ENCODE measurements at places on chromosomes 2 and 18.

- no peak for DNase-seq
These were observed 274.5 kb downstream of the SLC8A1 start for GRCh38 chr2:40177366-40177765.

GRCh38 chr2:36287363-36288275, 68.0 kb upstream of the CRIM1 start:
- DNase-seq, result no peak

DNA sequence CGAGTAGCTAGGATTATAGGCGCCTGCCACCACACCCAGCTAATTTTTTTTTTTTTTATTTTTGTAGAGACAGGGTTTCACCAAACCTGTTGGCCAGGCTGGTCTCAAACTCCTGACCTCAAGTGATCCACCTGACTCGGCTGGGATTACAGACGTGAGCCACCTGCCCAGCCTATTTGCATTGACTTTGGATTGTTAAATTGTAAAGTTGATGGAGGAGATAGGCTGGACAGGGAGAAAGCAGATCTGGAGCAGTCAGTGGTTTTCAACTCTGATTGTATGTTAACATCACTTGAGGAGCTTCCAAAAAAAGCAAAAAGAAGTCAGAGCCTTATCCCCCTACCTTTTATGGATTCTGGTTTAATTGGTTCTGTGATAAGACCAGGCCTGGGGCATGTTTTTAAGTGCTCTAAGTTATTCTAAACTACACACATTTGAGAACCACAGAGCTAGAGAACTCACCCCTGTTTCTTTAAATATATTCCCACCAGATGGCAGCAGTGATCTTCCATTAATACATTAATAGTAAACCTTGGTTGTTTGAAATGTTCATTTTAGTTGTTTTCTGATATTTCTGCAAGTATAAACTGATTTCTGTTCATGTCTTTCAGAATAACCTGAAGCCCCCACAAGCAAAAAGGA, 7.5 kb downstream of the C2orf49 start:
- no peak for DNase-seq

- DNase-seq, result no peak
These were observed 47.5 kb downstream of the EMILIN2 start for GRCh38 chr18:2894131-2894840.

DNA sequence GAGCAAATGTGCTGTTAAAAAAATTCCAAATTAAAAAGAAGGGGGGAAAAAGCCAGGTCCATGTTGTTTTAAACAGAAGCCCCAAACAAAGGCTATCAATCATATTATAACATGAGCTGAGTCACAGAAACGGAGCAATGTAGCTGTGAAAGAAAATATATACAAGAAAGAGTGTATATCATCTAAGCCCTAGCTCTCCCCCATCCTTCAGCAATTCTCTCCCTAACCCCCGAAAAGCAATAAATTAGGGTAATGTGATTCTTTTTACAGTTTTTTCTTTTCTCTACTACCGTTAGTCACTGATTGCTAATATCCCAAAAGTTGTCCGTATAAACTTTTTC, 25.3 kb downstream of the FEZ2 start:
- no peak for DNase-seq

- no peak for DNase-seq
These were observed 931.7 kb upstream of the CELF4 start for GRCh38 chr18:38497266-38497665.

- DNase-seq, result no peak
These were observed 217.7 kb upstream of the SMAD7 start for GRCh38 chr18:49168281-49168985.

- DNase-seq, result no peak
These were observed 20.2 kb downstream of the INPP4A start for GRCh38 chr2:98464772-98465310.

DNA sequence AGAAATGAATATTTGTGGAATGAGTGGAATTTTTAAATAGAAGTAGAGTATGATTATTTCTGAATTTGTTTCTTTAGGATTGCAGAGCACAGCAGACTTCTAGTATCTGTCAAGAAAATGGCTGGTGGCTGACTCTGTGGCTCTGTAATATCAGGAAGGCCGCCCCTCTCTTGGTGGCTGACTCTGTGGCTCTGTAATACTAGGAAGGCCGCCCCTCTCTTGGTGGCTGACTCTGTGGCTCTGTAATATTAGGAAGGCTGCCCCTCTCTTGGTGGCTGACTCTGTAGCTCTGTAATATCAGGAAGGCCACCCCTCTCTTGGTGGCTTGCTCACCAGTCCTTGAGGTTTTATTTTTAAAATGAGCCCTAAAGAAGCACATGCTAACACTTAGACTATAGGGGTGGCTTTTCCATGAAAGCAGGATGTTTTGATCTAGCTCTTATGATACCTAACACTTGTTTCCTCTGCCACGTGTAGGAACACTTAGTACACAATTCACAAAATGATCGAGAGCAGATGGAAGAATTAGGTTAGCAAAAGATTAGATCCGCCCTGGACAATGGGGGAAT, 85.1 kb upstream of the TTC39C start:
- no peak for DNase-seq

- no peak for DNase-seq
These were observed 208.2 kb upstream of the REV1 start for GRCh38 chr2:99697811-99698568.

DNA sequence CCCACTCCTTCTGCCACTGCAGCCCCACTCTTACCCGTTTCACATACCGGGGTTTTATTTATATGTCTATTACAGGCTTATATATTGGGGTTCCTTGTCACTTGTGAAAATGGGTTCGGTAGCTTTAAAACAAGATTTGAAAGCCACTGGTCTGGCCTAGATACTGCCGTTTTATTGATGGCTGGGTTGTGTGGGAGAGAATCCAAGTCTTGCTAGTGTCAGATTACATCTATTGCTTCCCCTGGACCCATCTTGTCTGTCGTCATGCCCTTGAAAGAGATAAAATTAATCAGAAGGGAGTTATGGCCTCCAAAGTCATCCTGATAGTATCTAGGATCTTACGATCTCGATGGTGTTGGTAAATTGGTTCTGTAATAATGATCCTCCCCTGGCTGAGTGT, 79.4 kb downstream of the EIPR1 start:
- no peak for DNase-seq

DNA sequence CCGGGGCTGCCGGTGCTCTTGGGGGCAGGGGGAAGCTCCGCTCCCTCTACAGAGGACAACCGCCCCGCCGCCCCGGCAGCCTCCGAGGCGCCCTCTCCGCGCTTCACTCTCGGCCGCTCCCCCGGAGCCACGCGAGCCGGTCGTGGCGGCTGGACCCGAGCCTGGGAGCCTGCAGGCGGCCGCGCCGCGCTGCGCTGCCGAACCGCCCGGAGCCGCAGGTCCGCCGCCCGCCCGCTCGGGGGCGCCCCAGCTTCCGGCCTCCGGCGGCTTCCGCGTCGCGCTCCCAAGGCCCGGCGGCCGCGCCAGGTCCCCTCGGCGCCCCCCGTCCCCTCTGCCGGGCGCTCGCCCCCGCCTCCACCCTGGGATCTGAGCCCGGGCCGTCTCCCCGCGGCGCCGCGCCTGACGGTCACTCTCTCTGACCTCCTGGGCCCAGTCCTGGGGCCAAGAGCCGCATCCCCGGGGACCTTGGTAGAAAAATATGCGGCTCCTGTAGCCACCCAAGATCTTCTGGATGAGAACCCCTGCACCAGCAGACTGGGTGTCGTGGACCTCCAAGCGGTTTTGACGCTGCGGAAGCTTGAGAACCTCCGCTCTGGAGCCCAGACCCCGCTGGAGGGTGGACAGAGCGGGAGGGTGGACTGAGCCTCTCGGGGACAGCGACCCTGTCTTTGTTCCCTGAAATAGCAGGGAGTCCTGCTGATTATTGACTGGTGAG, 44.3 kb downstream of the SERTAD2 start:
- DNase-seq, result peak; percentile 35

DNA sequence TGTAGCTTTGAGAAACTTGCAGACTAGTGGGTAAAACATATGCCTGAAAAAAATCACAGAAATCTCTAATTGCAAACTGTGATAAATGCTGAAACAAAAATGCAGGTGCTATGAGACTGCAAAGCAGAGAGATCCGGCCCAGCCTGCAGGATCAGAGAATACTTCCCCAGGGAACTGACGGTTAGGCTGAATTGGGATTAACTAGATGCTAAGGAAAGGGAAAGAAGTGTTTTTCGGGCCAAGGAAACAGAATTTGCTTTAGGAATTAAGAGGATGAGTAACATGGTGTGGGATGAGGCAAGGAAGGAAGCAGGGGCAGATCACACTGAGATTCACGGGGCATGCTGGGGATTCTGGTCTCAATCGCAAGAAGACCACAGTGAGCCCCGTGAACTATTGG, 71.5 kb downstream of the OSBPL6 start:
- DNase-seq, result no peak

DNA sequence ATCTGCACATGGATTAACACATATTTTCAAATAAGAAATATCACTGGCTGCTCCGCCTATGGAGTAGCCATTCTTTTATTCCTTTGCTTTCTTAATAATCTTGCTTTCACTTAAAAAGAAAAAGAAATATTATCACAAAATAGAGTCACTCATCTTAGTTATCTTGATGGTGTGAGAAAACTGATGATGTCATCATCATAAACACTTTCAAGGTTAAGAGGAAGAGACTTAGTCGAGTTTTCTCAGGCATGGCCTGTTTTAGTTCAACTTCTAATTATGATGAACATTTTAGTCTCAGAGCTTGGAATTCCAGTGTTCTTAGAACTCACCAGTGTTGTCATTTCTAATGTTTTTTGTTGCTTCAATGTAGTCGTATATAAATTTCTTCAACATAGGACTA, 506.1 kb downstream of the PTPRM start:
- DNase-seq, result no peak

DNA sequence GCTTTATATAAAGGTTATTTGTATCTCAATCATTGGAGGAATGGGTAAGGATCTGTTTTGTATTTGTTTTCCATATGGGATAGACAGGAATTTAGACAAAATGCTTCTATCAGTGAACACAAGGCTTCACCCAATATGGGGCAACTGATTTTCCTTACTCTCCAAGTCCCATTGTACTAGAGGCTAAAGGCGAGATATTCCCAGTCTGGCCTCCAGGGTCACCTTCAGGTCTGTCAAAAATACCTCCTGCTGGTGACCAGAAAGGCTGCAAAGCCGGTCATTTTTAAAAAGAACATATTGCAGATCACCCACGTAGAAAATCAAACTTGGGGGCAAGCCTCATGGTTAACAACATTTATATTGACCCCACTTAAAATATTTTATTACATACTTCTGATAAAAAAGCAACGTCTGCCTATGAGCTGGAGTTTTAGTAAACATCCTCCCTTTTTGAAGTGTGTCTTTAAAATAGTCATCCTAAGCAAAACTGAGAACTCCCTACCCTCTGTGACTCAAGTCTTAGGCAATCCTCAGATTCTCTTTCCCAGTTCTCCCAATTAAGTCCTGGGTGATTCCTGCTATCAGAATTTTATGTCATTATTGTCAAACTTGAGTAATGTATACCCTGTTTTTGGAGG, 276.6 kb downstream of the MREG start:
- no peak for DNase-seq

- no peak for DNase-seq
These were observed 27.7 kb upstream of the IER3IP1 start for GRCh38 chr18:47203626-47204464.

DNA sequence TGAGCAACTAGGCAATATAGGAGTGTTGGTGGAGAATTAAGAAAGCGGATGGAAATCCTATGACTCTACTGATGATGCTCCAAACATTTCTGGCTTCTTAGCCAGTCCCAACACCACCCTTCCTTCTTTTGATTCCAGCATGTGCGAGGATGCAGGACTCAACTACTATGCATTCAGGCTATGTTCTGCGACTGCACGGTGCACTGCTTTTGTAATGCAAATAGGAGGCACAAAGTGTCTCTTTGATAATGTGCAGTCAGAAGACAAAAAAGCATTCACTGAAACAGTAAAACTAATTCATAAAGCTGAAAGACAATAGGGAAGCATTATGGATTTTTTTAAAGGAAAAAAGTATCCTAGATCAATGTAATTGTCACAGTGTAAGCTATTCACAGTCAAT, 106.7 kb downstream of the MEIS1 start:
- DNase-seq, result no peak

GRCh38 chr2:226220511-226220910, 579.1 kb downstream of the IRS1 start:
- no peak for DNase-seq

GRCh38 chr2:197265924-197266323, 44.7 kb downstream of the ANKRD44 start:
- no peak for DNase-seq

DNA sequence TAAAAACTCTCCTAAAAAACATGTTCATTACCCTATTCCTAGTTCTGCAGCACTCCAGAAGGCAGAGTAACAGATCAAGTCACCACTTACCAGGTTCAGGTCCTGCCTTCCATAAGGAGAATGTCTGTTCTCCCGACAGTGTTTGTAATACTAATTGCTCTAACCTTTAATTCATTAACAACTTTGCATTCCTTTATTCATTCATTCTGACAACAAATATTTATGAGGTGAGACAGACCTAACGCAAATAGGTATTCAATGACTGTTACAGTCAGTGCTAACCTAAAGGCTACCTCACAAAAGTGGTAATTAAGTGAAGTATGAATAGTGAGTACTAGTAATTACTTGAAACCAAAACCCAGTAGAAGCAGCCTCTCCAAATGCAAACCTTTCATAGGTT, 224.0 kb downstream of the AFF3 start:
- DNase-seq, result no peak

GRCh38 chr18:8816816-8817215, 111.5 kb downstream of the MTCL1 start:
- no peak for DNase-seq

DNA sequence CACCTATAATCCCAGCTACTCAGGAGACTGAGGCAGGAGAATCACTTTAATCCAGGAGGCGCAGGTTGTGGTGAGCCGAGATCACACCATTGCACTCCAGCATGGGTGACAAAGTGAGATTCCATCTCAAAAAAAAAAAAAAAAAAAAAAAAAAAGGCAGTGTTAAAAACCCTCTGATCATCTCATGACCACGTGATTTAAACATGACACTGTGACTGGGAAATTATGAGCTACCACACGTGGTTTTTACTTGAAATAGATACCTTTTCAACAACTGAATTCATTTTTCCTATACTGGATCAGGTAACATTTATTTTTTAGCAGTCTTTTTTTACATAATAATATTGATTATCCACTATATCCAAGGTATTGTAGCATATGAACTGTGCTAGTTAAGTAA, 102.7 kb downstream of the PTRHD1 start:
- no peak for DNase-seq

GRCh38 chr2:3046170-3046865, 331.3 kb downstream of the EIPR1 start:
- no peak for DNase-seq
